ENCODE measurements at places on chromosomes 5 and 9.

GRCh38 chr9:37452611-37453010, 12.6 kb downstream of the ZBTB5 start:
- DNase-seq = no peak

GRCh38 chr9:34996181-34996904, 6.8 kb downstream of the DNAJB5 start:
- DNase-seq = no peak

DNA sequence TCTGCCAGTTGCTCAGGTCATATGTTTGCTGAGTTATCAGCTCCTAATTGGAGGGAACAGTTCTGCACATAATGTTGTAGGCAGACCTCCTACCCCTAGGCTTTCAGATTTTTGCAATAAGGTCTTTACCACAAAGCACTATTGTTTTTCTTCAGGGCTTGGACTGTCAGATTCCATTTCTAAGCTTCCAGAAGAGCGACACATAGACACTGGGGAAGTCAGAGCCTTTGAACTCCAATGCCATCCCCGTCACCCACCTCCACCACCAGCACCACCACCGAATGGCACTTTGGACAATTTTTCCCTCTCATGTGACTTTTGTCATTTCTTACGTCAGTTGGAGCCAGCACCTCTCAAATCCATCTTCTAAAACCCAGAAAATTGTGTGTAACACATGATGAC, 28.3 kb upstream of the SPRY4 start:
- no peak for DNase-seq

GRCh38 chr9:70935856-70936255, 185.6 kb downstream of the TRPM3 start:
- DNase-seq = no peak

GRCh38 chr5:39151745-39152144, 67.6 kb downstream of the FYB1 start:
- DNase-seq = no peak

- no peak for DNase-seq
Observed at GRCh38 chr9:88923092-88923491, 68.2 kb upstream of the S1PR3 start.
